ENCODE measurements at places on chromosomes 2 and 18.

GRCh38 chr2:36780231-36780839 is 83.8 kb downstream of the VIT start:
- DNase-seq = peak; percentile 22

DNA sequence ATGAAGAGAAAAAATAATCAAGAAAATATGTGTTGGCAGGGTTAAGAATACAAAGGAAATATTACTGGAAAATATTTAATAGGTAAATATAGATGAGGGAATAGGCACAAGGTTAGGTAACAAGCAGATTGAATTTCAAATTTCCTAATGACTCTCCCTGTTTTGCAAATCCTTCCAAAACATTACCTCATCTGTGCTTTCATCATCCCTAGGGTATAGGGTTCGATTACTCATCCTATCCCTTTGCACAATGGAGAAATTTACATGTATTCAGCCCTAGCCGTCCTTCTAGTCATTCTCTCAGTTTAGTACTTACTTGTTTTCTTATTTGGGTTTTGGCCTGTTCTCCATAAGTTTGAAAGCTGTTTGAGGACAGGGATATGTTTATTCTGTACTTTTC is 864.6 kb upstream of the FSHR start:
- no peak for DNase-seq

DNA sequence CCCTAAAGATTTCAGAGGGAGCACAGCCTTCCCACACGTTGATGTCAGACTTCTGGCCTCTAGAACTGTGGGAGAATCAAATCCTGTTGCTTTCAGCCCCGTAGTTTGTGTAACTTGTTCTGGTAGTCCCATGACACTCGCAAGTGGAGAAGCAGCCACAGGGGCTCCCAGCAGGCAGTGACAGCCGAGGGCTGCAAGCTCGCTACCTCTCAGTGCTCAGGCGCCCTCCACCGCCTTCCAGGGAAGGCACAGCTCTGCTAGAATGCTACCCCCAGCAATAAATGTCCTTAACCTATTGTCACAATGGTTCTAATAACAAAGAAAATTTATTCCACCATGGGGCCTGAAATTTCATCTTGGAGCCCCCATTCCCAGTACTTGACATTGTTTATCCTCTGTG is 143.1 kb upstream of the ZNF236 start:
- DNase-seq = no peak

- no peak for DNase-seq
Measured at GRCh38 chr18:57776767-57777166, 26.3 kb downstream of the ATP8B1 start.

GRCh38 chr2:15271276-15271675 is 289.9 kb downstream of the NBAS start:
- no peak for DNase-seq

GRCh38 chr2:241943961-241944575 is 74.5 kb downstream of the RTP5 start:
- no peak for DNase-seq

GRCh38 chr2:43810452-43810851 is 28.2 kb downstream of the ABCG5 start:
- no peak for DNase-seq

DNA sequence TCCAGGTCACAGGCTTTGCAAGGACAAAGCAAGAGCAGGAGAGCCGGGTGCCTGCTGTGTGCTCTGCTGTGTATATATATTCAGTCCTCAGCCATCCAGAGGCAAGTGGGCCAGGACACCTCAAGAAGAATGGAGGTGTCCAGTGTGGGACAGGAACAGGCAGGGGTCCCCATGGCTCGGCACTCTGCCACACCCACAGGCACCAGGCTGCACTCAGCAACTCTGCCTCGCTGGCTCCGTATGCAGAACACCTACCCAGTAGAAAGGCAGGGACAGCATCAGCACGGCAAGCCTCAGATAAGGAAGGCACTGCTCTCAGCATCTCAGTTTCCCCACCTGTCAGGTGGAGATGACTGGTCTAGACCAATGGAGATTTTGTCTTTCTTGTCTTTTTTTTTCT is 57.8 kb downstream of the DNMT3A start:
- no peak for DNase-seq

DNA sequence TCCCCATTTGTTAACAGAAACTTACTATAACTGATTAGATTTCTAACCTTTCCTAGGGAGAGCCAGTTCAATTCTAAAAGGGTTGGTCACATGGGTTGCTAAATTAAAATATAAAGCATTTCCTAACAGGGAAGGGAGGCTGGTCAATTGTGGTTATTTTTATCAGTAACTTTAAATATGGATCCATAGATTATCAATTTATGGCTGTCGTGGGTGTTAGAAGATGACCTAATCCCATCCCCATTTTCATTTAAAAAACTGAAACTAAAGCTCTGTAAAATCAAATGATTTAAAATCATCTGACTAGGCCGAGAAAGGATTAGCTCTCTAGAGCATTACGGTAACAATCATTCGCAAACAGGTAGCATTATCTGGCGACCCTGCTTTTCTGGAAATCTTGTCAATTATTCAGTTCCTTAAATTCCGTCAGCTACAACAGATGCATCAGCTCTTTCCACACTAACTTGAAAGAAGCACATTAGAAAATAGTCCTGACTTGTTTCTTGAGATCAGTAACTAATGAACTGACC is 953 bp upstream of the HNRNPA3 start:
- no peak for DNase-seq

DNA sequence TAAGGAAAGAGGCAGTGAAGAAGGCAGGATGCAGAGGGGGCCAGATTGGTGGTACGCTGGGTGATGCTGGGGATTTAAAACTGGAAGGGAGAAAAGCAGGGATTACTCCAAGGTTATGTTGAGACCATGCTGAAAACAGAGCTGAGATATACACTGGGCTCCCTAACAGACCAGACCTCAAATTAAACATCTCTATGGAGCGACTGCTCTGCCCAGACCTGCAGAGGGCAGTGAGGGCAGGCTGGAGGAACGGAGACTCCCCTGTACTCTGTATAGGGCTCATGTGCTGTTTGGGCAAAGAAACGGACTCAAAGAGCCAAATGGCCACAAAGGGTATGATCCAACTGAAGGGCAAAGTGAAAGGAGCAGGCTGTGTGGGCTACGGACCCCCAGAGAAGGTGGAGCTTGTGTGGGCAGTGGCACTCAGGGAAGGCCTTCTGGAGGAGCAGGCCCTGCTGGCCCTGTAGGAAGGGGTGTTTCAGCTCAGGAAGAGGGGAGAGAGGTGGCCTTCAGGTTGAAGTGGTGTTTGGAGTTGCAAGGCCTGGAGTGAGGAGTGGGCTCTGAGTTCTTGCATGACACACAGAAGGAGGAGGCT is 4.8 kb upstream of the CELF4 start:
- no peak for DNase-seq

GRCh38 chr2:96887493-96888012 is 17.7 kb upstream of the SEMA4C start:
- no peak for DNase-seq

GRCh38 chr2:62938126-62938525 is 112.5 kb upstream of the OTX1 start:
- no peak for DNase-seq

GRCh38 chr2:19496646-19497045 is 138.2 kb upstream of the OSR1 start:
- no peak for DNase-seq
